Tibial nerve (tissue), 4 donors: ENCODE measurements at places on chromosomes 2 and 18. TPM values are rescaled to one million over a fixed set of nuclear protein-coding genes. Genes with fewer than 3 reads are reported as not detected.

DNA sequence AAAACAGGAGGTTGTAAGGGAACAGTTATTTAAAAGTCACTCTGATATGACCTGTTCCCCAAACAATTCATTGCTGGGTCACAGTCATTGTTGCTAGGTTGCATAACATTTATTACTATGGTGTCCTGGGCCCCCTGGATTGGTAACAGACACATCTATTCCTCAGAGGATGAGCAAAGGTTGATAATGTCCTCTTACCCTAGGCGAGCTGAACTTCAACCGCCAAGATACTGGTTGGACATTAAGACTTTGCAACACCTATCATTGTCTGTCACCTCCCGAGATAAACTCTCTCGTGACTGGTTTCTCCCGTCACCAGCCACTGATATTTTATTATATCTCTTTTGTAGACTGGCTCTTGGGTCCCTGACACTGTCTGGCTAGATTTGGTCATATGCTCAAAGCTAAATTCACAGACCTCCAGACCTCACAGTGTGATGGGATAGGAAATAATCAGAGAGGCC is 361.3 kb downstream of the ZNF521 start:
- H3K36me3 ChIP-seq, result no peaks in the 10 kb centered on the region
- no peaks in the 10 kb centered on the region for H3K27me3 ChIP-seq
- no peak for DNase-seq
- H3K4me1 ChIP-seq, result no peaks in the 10 kb centered on the region
- no peak overlapping the region for H3K27ac ChIP-seq

DNA sequence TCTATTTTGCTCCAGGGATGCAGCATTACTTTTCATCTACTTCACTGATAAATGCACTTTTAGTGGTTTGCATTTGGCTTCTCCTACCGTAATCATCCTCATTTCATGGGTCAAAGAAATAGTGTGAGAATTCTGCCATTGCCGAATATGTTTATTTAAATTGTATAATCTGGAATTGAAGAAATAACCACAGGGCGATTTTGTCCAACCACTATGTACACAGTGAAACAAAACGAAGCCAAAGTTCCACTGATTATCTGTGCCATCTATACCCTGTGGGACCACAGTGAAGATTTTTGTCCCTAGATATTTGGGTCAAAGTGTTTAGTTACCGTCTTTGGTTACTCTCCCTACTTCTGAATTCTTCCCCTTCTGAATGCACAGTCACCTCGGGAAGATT is 888.6 kb upstream of the NRXN1 start:
- H3K27me3 ChIP-seq, result no peaks in the 10 kb centered on the region
- no peak overlapping the region for H3K4me3 ChIP-seq
- H3K4me1 ChIP-seq, result no peaks in the 10 kb centered on the region
- no peak for DNase-seq
- no peaks in the 10 kb centered on the region for H3K36me3 ChIP-seq
- H3K27ac ChIP-seq, result no peak overlapping the region

DNA sequence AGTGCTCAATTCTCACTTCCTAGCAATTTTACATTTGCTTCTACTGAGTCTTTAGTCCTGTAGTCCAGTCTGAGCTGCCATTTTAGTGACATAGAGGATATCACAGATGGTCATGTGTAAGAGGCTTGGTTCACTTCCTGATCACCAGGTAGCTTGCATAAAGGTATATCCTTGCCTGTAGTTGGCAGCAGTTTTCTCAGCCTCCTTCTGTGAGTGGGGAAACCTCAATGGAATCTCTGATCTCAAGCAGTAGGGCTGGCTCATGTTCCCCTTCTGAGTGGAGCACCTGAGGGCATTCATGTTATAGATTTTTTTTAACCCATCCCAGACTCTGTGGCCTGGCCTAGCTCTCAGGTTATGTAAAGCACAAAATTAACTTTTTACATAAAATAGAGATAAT is 278.4 kb downstream of the RDH14 start:
- H3K27ac ChIP-seq, result no peak overlapping the region
- no peaks in the 10 kb centered on the region for H3K4me1 ChIP-seq
- H3K4me3 ChIP-seq, result no peak overlapping the region

GRCh38 chr2:60553495-60554073 is at the start of gene BCL11A:
TSS of gene BCL11A (minus strand) at chr2:60553654. CDS start at chr2:60553270, 384 bp downstream.
- peaks cover 53% of the 10 kb centered on the region for H3K4me1 ChIP-seq
- no peak for DNase-seq
- H3K27me3 ChIP-seq, result peaks cover 97% of the 10 kb centered on the region
- no peaks in the 10 kb centered on the region for H3K36me3 ChIP-seq

DNA sequence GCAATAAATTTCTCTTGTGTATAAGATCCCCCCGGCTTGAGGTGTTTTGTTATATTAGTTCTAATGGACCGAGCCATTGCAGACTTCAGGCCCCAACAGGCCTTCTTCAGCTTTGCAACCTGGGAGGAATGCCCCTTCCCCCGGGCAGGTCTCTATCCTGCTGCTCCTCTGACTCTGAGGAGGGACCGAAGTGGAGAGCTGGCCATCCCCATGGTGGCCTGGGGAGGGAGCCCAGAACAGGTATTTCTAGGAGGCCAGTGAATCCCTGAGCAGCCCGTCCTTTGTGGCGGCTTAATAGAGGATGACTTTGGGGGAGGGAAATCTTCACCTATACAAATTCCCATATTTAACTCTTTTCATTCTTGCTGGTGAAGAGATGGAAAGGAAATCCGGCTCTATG is 715.8 kb upstream of the SOX11 start:
- no peak overlapping the region for H3K27ac ChIP-seq
- no peak overlapping the region for H3K4me3 ChIP-seq
- H3K36me3 ChIP-seq, result no peaks in the 10 kb centered on the region
- no peaks in the 10 kb centered on the region for H3K4me1 ChIP-seq
- H3K27me3 ChIP-seq, result no peaks in the 10 kb centered on the region

GRCh38 chr2:54962935-54963440 is 87.3 kb downstream of the RTN4 start:
- peaks cover 2% of the 10 kb centered on the region for H3K36me3 ChIP-seq
- H3K4me1 ChIP-seq, result no peaks in the 10 kb centered on the region
- H3K4me3 ChIP-seq, result no peak overlapping the region
- H3K27ac ChIP-seq, result no peak overlapping the region

Gene SPC25
- total RNA-seq, result not detected

Gene GPAT2
- 7.2 TPM for total RNA-seq

Gene OXER1
- 3.7 TPM for total RNA-seq

Gene SERPINB10
- 0.22 TPM for total RNA-seq

Gene GAREM2
- 3.3 TPM for total RNA-seq
